ENCODE measurements at places on chromosomes 7 and 10.
A peak's percentile ranks its signal among the peaks of the same experiment; 100 is the strongest.

DNA sequence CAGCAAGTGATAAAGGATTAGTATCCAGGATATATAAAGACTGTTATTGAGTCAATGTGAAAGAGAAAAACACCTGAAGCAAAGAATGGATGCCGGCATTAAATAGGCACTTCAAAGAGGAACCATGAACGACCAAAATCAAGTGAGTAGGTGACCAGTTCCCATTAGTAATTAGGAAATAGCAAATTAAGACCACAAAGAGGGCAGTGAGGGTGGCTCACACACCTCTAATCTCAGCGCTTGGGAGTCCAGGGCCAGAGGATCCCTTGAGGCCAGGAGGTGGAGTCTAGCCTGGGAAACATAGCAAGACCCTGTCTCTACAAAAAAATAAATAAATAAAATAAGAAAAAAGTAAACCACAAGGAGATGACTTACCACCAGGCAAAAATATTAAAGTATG is 1.5 kb upstream of the ANTXRL start:
- no peak for DNase-seq

DNA sequence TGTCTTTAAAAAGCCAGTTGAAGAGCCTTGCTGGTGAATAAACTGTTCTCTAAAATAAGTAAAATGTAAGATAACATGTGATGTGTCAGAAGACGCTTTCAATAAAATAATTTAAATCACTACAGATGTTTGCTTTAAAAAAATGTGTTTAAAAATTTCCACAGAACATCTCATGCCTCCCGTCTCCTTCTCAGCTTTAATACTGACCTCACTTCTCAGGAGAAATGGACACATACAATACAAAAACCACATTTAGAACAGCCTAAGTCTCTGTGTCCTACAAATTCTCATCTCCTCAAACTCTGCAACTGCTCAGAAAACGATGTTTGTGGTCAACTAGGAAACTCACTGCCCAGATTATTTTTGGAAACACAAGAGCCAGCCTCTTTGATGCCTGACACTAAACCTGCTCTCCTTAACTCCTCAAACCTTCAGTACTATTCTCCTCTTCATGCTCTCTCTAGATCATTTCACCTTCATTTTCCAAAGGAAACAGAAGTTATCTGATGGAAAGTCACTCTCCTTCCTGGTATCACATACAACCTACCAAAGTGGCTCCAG is 120.3 kb downstream of the ZNF438 start:
- no peak for DNase-seq

GRCh38 chr10:106000721-106001120 is 1163.8 kb downstream of the SORCS1 start:
- DNase-seq, result no peak

GRCh38 chr7:137835486-137836112 is 11.2 kb downstream of the DGKI start:
- no peak for DNase-seq

DNA sequence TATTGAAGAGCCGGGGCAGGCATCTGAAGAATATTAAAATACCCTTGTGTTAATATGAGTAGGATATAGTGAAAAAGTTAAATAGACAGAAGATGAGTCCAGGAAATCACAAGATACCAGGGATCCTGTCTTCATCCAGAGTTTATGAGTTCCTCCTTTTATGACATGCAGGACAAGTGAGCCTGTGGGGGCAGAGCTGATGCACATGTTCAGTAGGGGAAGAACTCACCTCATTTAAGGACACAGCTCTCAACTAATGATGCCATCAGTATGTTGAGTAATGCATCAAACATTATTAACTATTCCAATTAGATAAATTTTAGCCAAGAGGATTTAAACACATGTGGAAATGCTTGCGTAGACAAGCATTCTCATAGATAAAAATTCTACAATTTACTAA is 435.8 kb upstream of the AKR1E2 start:
- DNase-seq, result no peak

DNA sequence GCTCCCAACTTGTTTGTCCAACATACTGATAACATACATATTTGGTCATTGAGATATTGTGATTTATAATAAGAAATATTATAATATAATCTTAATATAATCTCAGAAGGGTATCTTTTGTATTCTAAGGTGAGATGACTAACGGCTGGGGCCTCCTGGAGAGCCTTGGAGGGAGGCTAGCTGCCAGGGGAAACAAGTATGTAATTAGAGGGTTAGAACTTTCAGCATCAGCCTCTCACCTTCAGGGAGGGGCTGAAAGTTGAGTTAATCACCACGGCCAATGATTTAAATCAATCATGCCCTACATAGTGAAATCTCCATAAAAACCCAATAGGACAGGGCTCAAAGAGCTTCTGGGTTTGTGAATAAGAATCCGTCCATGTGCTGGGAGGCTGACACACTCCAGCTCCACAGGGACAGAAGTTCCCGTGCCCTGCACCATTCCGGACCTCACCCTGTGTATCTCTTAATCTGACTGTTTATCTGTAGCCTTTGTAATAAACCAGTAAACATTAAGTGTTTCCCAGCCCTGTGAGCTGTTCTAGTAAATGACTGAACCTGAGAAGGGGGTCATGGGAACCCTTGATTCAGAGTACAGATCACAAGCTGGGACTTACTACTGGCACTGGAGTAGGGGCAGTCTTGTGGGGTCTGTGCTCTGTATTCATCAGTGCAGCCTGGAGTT is 86.3 kb upstream of the STEAP1B start:
- no peak for DNase-seq

DNA sequence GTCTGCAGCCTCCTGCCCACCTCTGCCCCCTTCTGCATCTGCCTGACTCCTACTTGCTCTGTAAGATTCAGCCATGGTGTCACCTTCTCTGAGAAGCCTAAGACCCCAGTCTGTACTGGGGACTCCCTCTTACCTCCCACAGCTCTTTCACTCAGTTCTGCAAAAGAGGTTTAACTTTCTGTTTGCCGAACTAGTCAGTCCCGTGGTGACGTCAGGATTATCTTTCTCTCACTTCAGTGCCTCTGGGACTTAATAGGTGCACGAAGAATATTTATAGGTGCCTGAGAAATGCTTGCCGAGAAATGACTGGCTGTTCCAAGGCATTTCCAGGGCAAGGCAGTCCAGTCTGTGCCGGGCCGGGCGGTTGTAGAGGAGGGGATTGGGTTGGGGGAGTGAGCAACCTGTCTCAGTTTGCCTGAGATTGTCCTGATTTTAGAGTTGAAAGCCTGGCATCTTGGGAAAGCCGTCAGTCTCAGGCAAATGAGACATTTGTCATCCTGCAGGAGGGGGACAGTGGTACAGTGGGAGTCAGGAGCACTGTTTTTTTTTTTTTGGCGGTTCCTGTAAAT is 227.5 kb upstream of the NPVF start:
- no peak for DNase-seq

- no peak for DNase-seq
These were observed 197.0 kb downstream of the USP6NL start for GRCh38 chr10:11414314-11415038.

- no peak for DNase-seq
These were observed 42.1 kb upstream of the PCBD1 start for GRCh38 chr10:70930263-70931000.

DNA sequence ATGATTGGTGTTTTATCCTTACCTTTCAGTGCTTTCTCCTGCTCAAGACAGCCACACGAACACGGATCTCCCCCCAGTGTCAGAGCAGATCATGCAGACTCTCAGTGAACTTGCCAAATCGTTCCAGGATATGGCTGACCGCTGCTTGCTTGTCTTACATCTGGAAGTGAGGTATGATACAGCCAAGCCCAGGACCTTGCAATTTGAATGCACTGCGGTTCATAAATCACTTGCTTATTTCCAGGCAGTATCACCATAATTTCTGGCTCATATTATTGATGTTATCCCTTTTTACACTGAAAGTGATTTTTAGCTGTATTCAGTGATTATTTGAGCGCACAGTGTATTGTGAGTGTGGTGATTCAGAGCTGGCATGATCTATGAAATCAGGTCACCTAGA is 129.7 kb upstream of the LRGUK start:
- no peak for DNase-seq

GRCh38 chr10:76082956-76083355 is 651.5 kb downstream of the LRMDA start:
- no peak for DNase-seq

GRCh38 chr7:140229591-140230515 is 53.1 kb upstream of the KDM7A start:
- peak; percentile 47 for DNase-seq

GRCh38 chr7:30797176-30798040 is 26.2 kb downstream of the MINDY4 start:
- DNase-seq, result no peak

DNA sequence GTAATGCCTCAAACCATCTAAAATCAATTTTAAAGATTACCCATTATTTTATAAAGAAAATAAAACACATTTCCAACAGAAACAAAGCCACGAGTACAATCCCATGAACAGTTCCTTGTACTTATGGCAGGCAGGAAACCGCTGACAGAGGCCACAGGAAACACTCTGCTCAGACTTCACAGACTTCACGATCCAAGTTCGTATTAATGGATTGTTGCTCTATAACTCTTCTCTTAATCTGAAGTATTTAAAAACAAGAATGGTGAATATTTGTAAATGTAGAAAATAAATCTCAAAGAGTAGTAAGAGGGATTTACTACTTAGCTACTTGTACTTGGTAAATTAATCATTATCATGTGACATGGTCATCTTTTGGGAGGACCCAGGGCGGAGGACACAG is 78.3 kb downstream of the SNX10 start:
- DNase-seq, result no peak

- no peak for DNase-seq
These were observed 1396.5 kb upstream of the CELF2 start for GRCh38 chr10:9621216-9621615.

- no peak for DNase-seq
These were observed 33.8 kb downstream of the SLC26A4 start for GRCh38 chr7:107694386-107694785.

DNA sequence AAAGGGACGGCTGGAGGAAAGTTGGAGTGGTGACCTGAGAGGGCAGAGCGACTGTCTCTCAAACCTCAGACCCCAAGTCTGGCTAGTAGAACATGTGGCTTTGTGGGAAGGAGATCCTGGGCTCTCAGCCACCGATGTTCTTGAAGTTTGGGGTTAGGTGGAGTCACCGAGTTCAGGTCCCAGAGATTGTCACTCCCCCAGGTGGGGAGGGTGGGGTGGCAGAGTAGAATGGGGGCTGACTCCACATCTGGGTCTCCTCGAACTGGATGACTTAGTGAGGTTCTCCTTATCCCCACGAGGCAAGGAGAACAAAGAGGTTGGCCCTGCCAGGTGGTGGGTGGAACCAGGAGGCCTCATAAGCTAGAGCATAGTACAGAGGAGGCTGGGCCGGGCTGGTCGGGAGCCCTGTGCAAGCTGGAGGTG is 14.7 kb upstream of the PNLIPRP2 start:
- no peak for DNase-seq

- DNase-seq, result no peak
These were observed 94.6 kb downstream of the TACC2 start for GRCh38 chr10:122083478-122084025.

GRCh38 chr10:61815496-61815895 is 86.0 kb upstream of the ARID5B start:
- no peak for DNase-seq

DNA sequence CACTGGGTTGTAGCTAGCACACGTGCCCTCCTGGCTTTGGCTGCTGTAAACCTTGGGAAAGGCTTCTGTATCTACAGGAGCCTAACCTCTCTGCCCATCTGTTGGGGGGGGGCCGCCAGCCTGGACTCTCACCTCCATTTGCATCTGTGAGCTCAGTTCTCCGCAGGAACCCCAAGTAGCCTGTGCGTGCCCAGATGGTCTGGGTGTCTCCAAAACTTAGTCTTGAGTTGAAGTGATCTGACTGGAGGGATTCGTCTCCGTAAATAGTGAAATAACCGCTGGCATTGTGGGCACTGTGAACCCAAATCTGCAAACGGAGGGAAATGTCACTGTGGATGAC is 147.9 kb downstream of the ZMYND11 start:
- no peak for DNase-seq

DNA sequence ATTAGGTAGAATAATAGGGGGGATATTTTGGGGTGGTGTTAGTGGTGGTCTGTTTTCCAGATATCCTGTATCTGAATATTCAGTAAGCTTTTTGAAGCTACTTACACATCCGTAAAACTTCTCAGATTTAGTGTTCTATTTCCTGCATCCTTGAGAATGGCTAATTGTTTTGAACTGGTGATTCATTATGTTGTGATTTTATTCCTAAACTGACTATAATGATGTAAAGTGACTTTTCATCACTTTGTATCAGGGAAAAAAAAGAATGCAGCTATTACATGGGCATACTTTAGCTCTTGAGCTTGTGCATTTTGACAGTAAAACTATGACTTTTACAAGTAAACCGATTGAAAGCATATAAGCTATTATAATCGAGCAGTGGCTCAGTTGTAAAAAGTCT is 18.2 kb downstream of the WAC start:
- DNase-seq, result no peak

DNA sequence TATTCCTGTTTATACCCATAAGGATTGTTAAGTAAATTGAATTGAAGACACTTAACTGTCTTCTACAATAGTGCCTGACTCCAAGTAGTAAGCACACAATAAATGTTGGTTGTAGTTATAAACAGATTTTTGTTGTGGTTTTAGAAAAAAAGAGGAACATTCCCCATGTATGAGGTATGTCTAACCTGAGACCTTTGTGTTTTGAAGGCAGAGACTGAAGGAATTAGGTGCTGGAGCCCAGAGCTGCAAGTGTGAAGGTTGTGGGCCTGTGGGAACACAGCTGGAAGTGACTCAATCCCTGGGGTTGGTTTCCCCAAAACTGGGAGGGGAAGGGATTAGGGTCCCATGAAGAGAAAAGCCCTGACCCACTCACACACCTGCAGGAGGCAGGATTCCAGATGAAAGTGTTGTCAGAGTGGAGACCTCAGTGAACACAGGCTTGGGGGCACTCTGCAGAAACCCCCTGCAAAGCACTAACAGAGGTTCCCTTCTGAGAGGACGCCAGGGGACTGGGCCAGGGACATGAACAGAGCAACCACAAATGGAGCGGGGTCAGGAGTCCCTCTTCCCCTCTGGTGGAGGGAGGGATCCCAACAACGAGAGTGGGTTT is 265.1 kb upstream of the KLF14 start:
- no peak for DNase-seq

All from stimulated activated CD8-positive, alpha-beta memory T cell treated with anti-CD3 and anti-CD28 coated beads, Interleukin-7, amount 100 ng/mL, for 4 hours (primary cell).